Thoracic aorta (tissue), 2 donors: ENCODE measurements at places on chromosomes 11 and 22. TPM values are rescaled to one million over a fixed set of nuclear protein-coding genes. Genes with fewer than 3 reads are reported as not detected.

Gene MUC2
- total RNA-seq: not detected

Gene PANX2
- total RNA-seq: 2.5 TPM

Gene CD6
- total RNA-seq: 2.2 TPM

Gene CFAP68
- 1.9 TPM for total RNA-seq

Gene OR2AG1
- not detected for total RNA-seq

Gene CRYBA4
- not detected for total RNA-seq

Gene SPCS2
- total RNA-seq: 62.3 TPM

Gene SMIM38
- total RNA-seq: 3.0 TPM

Gene GSTT2B
- not detected for total RNA-seq

Gene ZNF143
- 80.6 TPM for total RNA-seq

Gene NCF4
- total RNA-seq: 38.1 TPM

Gene LMO1
- total RNA-seq: not detected

Gene POU2AF3
- total RNA-seq: not detected

Gene FJX1
- total RNA-seq: 5.4 TPM

Gene DEFB131B
- total RNA-seq: not detected

Gene GRIA4
- total RNA-seq: 1.2 TPM

Gene TPCN2
- total RNA-seq: 34.7 TPM

Gene NPTXR
- total RNA-seq: 50.8 TPM

Gene C22orf31
- not detected for total RNA-seq

Gene YPEL4
- 1.1 TPM for total RNA-seq

Gene EMSY
- 73.2 TPM for total RNA-seq

Gene NNMT
- 1,213 TPM for total RNA-seq

Gene AMPD3
- total RNA-seq: 7.0 TPM

Gene SCO2
- 3.5 TPM for total RNA-seq

Gene POU2AF2
- not detected for total RNA-seq

Gene PKDREJ
- under 0.01 TPM for total RNA-seq

Gene LRRC10B
- total RNA-seq: 4.2 TPM

Gene LSP1
- total RNA-seq: 23.6 TPM

Gene MS4A3
- not detected for total RNA-seq

Gene YAP1
- total RNA-seq: 355 TPM

Gene ACP2
- total RNA-seq: 59.7 TPM

Gene PCNX3
- 37.5 TPM for total RNA-seq

Gene HYOU1
- total RNA-seq: 94.1 TPM
